T-helper 2 cell treated with Interferon-gamma antibody and Interleukin-4, amounts not matched to agents 5 μg/mL and 100 μg/mL, for 36 hours (primary cell): ENCODE measurements at places on chromosomes 5 and 9.

- DNase-seq: no peak
Observed at GRCh38 chr9:116370556-116370955, 217.0 kb downstream of the PAPPA start.

DNA sequence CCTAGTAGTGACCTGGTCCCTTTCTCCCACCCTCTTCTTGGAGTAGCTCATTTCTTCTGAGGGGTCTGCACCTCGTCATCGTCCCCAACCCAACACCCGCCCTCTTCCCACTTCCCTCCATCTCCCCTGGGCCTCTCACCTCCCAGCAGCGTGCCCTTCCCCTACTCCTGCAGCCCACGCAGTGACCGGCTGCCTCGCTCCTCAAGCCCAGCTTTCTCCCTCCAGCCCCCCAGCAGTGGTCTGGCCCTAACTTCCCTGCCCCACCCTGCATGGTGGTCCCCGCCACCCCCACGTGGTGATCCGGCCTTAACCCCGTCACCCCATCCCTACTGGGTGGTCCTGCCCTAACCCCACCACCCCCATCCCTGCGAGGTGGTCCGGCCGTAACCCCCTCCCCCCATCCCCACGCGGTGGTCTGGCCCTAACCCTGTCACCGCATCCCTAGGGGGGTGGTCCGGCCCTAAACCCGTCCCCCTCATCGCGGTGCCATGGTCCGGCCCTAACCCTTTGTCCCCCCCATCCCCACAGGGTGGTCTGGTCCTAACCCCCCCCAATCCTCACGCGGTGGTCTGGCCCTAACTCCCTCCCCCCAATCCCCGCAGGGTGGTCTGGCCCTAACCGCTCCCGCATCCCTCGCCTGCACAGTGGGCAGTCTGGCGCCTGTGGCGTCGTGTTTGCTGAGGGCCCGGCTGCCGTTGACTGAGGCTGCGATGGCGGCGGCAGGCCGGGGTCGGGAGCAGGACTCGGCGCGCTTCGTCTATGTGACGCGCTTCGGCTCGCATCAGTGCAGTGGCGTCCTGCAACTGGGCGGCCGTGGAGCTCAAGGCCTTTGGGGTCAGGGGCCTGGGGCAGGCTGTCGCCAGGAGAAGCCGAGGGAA, at the start of gene C5orf47:
Gene C5orf47, plus strand, starts transcription at position 617 of the 878 bp plus-strand sequence. Its CDS starts 94 bp downstream, at position 711.
- DNase-seq: no peak

DNA sequence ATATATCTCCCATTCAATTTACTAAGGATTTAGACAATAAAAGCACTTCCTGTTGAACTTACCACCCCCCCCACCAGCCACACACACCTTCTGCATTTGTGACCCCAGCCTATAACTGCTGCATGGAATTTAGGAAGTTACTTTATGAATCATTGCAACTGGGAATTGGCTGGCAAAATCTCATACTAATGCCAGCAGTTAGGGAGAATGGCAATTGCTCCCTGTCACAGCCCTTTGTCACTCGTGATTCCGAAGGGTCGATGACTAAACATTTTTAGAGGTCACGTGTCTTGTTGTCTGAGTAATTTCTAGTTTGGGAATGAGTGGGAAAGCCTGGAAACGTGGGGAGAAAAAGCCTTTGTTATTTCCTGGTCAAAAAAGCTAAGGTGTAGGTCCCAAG, 46.6 kb upstream of the PCA3 start:
- no peak for DNase-seq

DNA sequence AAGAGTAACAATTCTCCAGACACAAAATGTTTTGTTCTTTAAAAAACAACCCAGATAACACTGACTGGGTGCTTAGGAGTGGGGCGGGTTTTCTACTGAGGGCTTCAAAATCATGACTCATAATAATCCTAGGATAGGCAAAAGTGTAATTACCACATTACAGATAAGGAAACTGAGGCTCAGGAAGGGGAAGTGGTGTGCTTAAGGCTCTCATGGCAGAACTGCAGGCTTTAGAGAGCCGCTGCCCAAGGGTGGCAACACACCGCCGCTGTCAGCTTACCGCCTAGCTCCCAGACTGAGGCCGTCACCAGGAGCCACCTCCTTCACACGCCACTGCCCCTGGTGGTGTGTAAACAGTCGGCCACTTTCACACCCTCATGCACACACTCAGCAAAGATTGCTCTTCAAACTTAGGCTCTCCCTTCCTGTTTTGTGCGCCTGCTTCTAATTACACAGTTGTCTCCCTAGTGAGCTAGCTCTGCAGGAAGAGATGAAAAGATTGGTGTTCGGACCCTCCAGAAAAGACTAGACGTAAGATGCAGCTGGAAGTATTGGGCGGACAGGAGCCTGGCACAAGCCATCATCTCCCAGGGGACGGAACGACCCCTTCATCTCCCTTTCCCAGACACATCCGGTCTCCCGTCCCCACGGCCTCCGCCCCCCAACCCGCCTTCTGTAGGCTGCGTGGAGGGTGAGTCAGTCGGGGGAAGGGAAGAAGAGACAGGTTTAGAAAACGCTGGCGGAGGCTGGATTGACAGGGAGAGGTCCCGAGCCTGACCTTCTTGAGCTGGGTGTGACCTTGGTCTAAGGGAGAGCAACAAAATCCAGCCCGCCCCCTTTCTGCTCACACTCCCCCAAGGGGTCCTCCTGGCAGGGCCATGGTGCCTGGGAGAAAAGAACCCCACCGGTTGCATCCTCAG, 162.7 kb downstream of the SYK start:
- DNase-seq: no peak

- no peak for DNase-seq
Observed at GRCh38 chr5:14801792-14802191, 69.8 kb downstream of the ANKH start.

DNA sequence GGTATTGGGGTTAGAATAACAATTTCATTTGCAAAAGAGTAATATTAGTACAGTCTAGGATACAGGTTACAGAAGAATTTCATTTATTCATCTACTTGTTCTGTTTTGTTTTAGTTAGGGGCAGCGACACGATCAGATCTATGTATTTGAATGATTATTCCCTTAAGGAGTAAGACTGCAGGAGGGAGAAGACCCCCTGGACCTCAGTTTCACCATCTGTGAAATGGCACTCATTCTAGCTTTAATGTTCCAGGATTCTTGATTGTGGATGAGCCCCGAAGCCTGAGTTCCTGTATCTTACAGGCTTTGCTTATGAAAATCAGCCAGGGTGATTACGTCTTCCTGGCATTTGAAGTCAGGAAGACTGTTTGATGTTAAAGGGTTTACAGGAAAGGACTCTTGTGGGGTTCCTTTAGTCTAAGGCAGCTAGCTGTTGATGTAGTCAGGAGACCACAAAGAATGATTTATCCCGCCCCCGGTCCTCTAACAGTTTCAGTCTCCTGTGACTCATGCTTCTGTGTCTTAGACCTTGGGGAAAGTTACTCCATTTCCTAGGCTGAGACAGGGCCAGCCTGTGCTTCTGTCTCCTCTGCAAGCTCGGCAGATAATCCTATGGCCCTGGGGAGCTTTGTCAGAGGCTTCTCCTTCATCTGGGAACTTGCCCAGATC, 11.5 kb downstream of the SMIM3 start:
- peak; percentile 85 for DNase-seq

GRCh38 chr5:135212361-135213026, 178.5 kb upstream of the PITX1 start:
- no peak for DNase-seq

DNA sequence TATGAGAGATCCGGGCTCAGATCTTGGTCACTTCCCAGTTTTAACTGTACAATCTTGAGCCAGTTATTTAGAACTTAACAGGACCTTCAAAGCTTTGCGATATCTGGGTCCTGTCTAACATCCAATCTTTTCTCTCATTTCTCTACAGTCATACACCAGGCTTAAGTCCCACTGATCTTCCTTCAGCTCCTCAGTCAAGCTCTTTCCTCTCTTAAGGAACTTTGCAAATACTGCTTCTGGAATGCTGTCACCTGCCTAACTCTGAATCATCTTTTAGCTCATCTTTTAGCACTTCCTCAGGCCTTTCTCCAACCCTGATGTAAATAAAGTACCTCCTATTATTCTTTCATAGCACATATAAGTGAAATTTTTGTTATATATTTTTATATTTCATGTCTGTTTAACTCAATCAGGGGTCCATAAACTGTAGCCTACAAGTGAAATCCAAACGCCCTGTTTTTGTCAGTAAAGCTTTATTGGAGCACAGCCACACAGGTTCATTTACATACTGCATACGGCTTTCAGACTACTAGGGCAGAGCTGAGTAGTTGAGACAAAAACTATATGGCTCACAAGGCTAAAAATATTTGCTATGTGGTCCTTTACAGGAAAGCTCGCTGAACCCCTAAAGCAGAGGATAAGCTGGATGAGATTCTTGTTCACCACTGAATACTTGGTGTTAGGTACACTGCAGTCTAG, 63.5 kb downstream of the MEF2C start:
- no peak for DNase-seq

GRCh38 chr9:109536859-109537258, 38.8 kb upstream of the PTPN3 start:
- no peak for DNase-seq

DNA sequence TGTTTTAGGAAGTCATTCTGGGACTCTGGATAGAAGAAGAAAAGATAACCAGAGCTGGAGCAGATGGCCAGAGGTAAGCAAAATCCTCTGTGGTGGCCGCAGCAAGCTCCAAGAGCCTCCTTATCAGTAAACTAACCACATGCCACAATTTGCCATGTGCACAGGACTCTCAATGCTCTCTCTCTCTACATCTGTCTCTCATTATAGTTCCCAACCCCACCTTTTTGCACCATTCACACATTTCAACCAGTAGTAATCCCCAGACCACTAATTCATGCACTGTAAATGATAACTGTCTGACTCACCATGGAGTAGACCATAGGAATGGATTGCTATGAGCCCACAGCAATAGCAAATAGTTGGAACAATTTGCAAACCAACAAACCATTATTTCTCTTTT, 526.1 kb downstream of the TLR4 start:
- no peak for DNase-seq

DNA sequence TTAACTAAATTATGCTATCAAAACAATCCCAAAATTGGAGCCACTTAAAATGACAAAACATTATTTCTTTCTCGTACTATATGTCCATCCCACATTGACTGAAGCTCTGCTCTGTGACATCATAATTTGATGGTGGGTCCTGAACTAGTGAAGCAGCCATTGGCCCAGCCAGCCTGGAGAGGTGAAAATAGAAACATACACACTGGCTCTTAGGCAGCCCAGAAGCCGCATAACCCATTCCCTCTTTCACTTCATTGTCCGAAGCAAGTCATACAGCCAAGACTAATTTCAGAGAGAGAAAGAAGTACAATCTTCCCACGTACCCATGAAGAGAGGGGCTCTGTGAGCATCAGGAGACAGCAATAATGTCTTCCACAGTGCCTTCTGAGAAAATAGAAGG, 342.5 kb downstream of the NFIB start:
- no peak for DNase-seq

DNA sequence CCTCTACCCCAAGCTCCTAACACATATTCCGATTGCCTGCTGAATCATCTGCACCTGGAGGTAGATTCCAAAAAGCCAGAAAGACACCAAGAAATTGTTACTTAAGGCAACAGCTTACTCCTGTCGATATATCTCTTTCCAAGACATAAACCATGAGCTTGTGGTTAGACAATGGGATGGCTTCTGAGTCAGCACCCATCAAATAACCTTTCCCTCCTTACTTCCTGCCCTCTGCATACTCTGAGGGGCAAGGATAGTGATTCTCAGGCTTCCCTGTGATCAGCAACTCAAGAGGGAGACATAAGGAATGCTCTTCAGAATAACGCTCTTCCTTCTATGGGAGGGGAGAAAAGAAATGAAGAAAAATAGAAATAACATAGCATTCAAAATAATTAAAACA, 70.9 kb downstream of the TMEM215 start:
- no peak for DNase-seq

- no peak for DNase-seq
Observed at GRCh38 chr5:38462976-38463633, 93.3 kb downstream of the LIFR start.

DNA sequence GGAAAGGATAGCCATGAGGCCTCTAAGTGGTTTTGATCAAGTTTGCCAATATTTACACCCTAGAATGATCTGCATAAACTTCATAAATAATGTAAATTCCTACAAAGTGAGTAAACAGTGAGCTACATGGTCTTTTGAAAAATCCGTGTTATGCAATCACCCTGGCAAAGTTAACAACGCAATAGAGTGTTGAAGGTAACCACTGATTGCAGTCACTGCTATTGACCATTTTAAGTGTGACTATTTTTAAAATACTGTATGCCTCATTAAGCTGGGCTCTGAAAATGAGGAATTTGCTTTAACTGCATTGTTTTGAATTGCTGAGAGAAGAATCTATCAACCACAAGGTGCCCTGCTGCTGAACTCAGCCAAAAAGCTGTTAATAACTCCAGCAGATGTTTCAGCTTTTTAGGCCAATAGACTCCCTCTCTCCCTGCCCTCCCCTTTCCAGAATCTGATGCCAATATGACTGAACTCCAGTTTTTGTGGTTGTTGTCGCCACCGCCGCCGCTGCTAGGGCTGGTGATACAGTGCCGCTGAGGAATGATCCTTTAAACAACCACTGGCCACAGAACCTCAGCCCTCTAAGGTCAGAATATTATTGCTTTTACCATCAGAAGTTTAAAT, 35.3 kb upstream of the SMARCA2 start:
- DNase-seq: no peak

- DNase-seq: no peak
Observed at GRCh38 chr5:132392978-132393825, 23.7 kb downstream of the SLC22A5 start.

GRCh38 chr5:57651127-57651526, 168.5 kb upstream of the ACTBL2 start:
- no peak for DNase-seq

DNA sequence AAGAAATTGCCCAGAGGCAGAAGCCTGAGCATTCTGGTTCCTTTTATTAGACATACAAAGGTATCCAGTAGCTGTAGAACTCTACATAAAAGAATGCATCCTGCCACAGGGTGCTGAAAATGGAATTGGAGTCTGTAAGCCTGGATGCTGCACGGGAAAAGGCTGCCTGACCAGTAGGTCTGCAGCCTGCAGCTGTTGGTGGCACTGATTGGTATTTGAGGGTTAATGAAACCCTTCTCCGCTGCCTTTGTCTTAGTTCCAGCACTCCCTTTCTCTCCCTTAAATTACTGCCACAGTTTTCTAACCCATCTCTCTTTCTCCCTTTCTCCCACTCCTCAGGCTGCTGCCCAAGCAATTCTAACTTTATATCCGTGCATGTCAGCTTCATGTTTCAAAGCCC, 64.7 kb downstream of the BRINP1 start:
- DNase-seq: no peak

GRCh38 chr9:104861397-104861796, 66.6 kb downstream of the ABCA1 start:
- no peak for DNase-seq

- DNase-seq: no peak
Observed at GRCh38 chr9:25994605-25995004, 316.4 kb upstream of the TUSC1 start.
